ENCODE measurements at places on chromosomes 2 and 18.

DNA sequence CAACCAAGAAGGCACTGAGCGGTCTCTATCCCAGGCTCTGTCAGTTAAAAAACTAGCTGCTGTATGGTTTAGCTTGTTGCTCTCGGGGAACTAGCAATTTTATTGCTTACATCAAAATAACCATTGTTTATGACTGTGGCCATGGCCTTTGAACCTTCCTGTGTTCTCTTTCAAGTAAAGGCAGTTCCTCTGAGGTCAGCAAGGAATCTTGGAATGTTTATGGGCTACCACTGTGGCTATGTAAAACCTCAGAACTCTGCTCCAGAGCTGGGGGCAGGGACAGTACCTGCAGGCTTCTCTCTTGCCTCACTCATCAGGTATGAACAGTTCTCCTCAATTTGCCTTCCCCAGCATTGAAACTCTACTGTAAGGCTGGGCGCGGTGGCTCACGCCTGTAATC lies 416.0 kb upstream of the NETO1 start:
- no peak for DNase-seq

- DNase-seq: no peak
Observed at GRCh38 chr2:156065912-156066311, 266.6 kb downstream of the NR4A2 start.

DNA sequence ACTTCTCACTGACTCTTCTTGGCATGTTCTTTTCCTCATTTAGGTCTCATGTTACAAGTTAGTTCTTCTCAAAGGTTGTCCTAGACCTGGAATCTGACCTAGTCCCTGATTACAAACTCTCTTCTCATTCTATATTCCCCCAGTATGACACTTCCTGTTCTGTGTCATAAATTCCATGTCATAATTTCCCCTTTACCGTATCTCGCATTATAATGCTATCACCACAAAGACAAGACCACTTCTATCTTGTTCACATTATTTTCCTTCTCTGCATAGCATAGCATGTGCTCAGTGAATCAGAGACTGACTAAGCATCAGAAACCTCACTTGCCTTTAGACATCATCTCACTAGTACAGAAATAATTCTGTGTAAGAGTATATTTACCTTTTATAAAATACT lies 63.6 kb upstream of the CAVIN2 start:
- no peak for DNase-seq

GRCh38 chr2:190065839-190066238 lies 3.3 kb upstream of the MSTN start:
- DNase-seq: no peak
